EL (cell line): ENCODE measurements at places on chromosomes 4 and X.

GRCh38 chr4:1554876-1555265 lies 129.2 kb downstream of the FAM53A start:
- no peak for DNase-seq

DNA sequence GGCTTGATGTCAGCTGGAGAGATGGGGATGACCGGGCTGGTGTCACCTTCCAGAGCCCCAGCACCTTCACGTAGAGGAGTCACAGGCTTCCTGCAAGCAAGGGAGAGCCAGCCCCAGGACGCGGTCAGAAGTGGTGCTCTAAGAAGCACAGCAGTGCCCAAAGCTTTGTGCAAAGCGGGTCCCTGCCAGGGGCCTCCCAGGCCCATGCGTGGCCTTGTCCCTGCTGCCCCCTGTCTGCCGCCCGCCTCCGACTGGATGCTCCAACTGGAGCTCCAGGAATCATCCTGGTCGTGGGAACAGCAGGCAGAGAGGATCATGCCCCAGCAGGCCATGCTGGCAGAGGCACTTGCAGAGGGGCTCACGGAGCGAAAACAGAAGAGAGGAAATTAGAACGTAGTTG lies 40.1 kb upstream of the LRPAP1 start:
- DNase-seq, result no peak

- no peak for DNase-seq
Measured at GRCh38 chr4:105327956-105328355, 145.9 kb downstream of the PPA2 start.

GRCh38 chrX:20596856-20597255 lies 330.1 kb upstream of the RPS6KA3 start:
- no peak for DNase-seq

DNA sequence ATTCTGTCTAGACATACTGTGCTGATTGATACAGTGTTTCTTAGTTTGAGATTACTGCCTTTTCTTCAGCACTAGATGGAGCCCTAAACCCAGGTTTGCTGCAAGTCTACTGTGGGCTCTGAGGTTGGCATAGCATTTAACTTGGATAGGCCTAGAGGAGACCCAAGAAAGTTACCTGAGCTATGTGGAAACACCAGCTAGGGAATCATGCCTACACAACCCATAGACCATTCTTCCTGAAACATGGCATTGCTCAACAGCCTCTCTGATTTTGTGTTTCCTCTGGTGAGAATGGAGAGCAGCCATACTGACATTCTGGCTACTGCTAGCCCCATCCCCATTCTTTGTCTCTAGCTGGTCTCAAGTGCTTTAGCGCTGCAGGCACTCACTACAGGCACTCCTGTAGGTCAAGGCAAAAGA lies 287.7 kb upstream of the PCDH18 start:
- DNase-seq, result peak; percentile 61

DNA sequence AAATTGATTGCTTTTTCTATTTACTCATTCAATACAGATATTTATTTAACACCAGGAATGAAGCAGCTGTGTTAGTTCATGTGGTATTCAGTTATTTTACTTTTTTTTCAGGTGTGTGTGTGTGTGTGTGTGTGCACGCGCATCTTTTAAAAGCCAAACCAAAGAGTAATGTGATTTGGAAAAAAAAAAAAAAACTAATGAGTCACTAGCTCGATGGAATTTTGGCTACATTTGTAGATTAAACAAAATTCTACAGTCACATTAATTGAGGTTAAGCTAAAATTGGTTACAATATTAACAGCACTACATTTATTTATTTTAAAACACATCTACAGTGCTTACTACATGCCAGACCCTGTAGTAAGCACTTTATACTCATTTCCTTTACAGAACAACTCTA lies 66.8 kb downstream of the HHIP start:
- peak; percentile 18 for DNase-seq

DNA sequence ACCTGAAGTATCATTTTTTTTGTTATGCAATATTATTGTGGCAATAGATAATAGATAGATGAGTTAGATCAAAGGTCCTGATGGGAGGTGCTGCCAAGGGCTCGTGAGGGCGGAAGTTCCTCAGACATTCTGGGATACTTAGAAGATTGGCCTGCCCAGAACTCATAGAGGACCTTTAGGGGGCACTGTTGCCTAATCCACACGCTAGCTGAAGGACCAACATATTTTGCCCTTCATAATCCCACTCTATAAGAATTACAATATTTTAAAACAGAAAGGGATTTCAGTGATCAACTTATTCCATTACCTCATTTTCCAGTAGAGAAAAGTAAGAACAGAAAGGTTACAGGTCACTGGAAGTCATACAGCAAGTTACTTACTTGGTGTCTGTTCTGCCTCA lies 22.9 kb upstream of the COX7B2 start:
- DNase-seq, result peak; percentile 48

- DNase-seq, result peak; percentile 95
Measured at GRCh38 chr4:7647600-7648543, 213.1 kb upstream of the PSAPL1 start.

- peak; percentile 87 for DNase-seq
Measured at GRCh38 chr4:74133786-74134499, 24.0 kb upstream of the MTHFD2L start.

GRCh38 chrX:153885968-153886903 lies at the start of gene L1CAM:
Gene L1CAM, minus strand, starts transcription at chrX:153886173. Its CDS starts 10,337 bp downstream, at chrX:153875836.
- peak; percentile 37 for DNase-seq

DNA sequence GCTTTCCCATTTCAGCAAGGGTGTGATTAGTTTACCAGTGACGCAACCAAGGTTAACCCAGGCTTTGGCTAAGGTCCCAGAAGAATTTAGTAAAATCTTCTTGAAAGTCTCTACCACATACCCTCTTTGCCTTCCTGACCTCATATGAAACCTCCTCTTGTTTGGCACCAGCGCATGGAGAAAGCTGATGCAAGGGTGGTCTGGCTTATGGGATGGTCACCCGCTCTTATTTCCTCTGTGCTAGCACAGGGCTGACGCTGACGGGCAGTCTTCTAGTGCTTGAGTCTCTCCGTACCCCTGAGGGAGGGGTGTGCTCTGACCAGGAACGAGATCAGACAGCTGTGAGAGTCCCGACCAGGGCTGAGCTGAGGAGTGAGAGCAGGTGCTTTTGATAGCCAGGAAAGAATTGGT lies 137.6 kb downstream of the TENM3 start:
- no peak for DNase-seq

- DNase-seq, result no peak
Measured at GRCh38 chrX:104669063-104669462, 103.1 kb downstream of the IL1RAPL2 start.

- no peak for DNase-seq
Measured at GRCh38 chrX:83529950-83530349, 21.9 kb downstream of the POU3F4 start.

GRCh38 chr4:6306299-6306698 lies 36.6 kb downstream of the WFS1 start:
- DNase-seq, result no peak

GRCh38 chr4:81351654-81352445 lies 119.9 kb downstream of the RASGEF1B start:
- DNase-seq, result peak; percentile 58

- no peak for DNase-seq
Measured at GRCh38 chr4:28835501-28835900, 1884.7 kb upstream of the PCDH7 start.

GRCh38 chrX:76064825-76065224 lies 108.0 kb upstream of the PBDC1 start:
- no peak for DNase-seq

- peak; percentile 7 for DNase-seq
Measured at GRCh38 chrX:53319614-53320542, 38.5 kb upstream of the IQSEC2 start.

DNA sequence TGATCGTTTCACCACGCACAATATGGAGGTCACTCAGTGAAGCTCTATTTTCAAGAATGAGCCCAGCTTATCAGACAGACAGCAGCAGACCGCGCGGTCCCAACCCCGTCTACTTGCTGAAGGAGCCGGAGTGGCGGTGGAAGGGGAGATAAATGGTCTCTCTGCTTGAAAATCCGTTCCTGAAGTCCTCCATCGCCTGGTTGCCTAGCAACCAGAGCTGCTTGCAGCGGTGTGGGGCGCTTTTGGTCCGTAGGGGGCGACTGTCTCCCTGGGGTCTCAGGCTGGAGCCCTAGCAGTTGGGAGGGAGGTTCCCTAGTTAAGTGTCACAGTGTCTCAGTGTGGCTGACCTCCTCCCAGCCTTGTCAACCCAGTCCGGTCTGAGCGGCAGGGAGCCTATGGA lies 8.3 kb upstream of the DLG3 start:
- DNase-seq, result no peak

GRCh38 chr4:139247700-139248238 lies 32.3 kb downstream of the MGARP start:
- peak; percentile 20 for DNase-seq

DNA sequence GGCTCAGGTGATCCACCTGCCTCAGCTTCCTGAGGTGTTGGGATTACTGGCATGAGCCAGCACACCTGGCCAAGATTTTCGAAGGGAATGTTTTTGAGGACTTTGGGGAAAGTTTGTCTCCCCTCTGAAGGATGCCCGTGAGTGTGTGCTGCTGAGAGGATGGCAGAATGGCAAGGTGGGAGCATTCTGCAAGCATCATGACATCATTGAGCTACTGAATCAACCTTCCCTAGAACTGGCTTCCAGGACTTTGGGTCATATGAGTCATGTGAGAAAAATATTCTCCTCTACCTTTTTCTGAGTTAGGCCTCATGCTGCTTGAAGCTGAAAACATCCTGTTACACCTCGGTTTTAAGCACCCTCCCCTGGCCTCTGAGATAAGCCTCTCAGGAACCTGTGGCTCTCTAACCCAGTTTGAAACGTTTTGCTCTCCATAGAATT lies 31.0 kb downstream of the TMEM131L start:
- DNase-seq, result peak; percentile 58

- DNase-seq, result no peak
Measured at GRCh38 chr4:73596001-73596400, 24.2 kb downstream of the RASSF6 start.

GRCh38 chr4:55367084-55367722 lies 21.2 kb downstream of the SRD5A3 start:
- no peak for DNase-seq

DNA sequence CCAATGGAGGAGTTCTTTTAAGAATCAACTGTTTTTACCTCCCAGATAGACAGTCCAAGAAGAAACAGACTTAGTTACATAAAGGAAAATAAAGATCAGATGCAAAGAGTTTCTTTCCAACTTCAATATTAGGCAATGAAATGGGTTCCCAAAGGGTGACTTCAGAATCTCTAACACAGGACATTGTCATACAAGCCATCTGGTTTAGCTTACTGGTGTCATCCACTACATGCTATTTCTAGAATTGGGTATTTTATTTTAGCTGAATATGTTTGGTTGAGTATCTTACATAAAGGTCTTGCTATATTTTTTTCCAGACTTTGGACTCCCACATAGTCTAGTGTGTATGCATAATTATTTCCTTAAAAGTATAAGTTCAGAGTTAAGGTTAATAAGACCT lies 162.1 kb upstream of the SLC7A11 start:
- no peak for DNase-seq

DNA sequence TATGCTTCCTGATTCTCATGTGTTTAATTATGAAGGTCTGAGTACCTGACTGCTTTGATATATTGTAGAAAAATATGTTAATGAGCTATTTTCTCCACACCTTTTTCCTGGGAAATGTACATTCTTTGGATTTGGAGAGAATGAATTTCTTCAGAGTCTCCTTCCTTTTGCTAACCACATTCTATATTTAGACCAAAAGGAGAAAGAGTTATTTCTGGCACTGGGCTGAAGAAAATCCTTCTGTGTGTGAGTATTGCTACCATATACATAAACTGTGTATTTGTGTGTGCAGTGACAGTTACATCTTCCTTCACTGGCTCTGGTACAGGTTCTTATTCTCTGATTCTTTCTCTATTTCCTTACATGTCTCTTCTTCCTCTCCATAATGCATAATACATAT lies 44.5 kb upstream of the PGRMC2 start:
- no peak for DNase-seq

- peak; percentile 2 for DNase-seq
Measured at GRCh38 chrX:24646745-24647182, 383 bp downstream of the PCYT1B start.

DNA sequence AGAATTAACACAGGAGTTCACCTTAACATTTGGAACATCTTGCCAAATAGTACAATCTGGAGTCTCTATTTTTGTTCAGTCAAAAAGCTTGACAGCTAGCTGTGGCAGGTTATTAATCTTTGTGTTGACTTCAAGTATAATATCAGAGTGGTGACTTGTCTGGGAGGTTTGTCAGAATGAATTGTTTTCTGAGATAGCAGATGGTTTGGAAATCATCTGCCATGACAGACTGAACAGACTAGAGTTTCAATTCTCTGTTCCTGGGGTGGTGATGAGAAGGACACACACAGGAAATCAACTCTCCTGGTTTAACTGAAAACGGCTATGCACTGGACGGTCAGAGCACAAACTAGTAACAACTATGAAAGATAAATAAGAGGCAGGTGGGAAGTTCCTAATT lies 203.3 kb upstream of the EMCN start:
- DNase-seq, result no peak

- no peak for DNase-seq
Measured at GRCh38 chrX:133444196-133444595, 28.9 kb upstream of the GPC4 start.

- DNase-seq, result no peak
Measured at GRCh38 chr4:181108237-181108636, 1135.0 kb upstream of the TENM3 start.

DNA sequence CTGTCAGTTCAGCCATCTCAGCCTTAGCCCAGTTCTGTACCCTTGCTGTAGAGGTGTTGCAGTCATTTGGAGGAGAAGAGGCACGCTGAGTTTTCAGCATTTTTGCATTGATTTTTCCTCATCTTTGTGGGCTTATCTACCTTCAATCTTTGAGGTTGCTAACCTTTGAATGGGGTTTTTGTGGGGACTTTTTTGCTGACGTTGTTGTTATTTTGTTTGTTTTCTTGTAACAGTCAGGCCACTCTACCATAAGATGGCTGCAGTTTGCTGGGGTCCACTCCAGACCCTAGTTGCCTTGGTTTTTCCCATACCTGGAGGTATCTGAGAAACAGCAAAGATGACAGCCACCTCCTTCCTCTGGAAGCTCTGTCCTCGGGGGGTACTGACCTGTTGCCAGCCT lies 22.8 kb upstream of the TMEM271 start:
- no peak for DNase-seq

DNA sequence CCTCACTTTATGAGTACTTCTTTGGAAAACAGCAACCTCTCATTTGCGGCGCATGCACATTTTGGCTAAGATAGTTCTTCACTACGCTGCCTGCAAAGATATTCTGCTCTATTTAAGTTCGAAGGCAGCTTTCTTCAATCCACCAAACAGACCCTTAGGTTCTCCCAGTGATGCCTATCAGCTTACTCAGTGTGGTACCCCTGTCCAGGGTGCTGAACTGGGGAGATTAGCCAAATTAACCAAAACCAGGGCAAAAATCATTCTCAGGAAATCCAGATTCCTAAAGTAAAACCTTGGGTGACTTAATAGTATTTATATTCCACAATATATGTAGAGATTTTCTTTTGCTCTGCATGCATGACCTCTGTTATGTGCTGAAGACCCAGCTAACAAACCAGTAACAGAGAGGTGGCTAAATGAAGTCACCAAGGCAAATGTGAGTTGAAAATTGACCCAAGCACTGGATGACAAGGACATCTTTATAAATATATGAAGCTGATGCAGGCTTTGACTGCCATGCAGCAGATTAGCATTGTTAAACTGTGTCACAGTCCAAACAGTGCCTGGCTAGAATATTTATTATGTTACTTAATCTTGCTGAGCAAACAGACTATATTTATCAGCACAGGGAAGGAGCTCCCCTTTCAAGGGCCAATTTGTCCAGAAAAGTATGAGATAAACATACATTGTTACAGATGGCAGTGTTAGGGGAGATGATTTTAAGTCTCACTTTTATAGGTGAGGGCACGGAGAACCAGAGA lies 418.2 kb downstream of the STIM2 start:
- peak; percentile 47 for DNase-seq

- peak; percentile 2 for DNase-seq
Measured at GRCh38 chr4:126106658-126107057, 791.9 kb downstream of the FAT4 start.
